ENCODE measurements at places on chromosomes 4 and X.

GRCh38 chr4:73609706-73610105, 10.5 kb downstream of the RASSF6 start:
- no peak for DNase-seq

- DNase-seq = no peak
Observed at GRCh38 chrX:17644001-17644400, 93.3 kb upstream of the SCML1 start.

DNA sequence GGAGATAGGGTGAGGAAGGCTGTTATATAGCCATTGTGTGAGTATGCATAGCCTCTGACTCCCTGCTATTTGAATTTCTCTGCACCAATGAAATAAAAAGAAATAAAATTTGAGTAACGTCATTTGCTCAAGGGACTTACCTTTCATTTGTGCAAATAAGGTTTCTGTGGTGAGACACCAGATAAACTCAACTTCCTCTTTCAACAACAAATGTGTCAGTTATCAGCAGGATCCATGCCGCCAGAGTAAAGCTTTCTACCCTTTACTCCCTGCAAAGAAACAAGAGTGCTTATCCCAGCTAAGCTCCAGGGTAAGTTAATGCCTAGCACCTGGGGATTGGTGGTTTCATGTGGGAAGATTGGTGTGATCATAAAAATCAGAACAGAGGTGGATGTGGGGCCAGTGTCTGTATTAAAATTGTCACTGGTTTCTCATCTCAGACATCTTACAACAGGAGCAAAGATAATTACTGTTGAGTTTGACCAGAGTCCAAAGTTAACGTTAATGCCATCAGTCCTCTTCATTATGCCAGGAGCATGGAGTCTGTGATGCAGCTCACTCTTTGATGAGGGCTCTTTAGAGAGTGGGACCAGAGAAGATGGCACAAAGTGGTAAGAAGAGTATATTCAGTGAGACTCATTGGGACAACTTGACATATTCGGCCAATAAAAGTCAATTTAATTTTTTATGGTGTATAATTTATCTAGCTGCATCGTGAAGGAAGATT, at the start of gene P2RY10:
Gene P2RY10 (plus strand): TSS at position 206 of the 727 bp plus-strand sequence. CDS start 15,130 bp downstream, outside the sequence.
- no peak for DNase-seq

DNA sequence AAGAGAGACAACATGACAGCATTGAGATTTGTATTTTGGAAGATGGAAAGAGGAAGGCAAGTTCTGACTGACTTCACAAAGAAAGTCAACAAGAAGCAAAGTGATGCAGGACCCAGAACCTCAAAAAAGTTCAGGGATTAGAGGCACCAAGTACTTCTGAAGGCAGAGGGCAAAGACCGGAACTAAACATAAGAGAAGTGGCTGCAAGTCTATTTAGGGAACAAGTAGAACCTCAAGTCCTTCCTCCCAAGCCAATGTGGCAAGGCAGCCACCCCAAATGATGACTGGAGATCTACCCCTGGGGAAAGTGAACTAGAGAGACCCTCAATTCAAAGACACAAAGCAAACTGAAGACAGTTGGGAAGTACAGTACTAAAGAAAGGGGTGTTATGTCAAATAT, 46.6 kb downstream of the SLC39A8 start:
- DNase-seq = no peak

GRCh38 chrX:133364196-133364595, 51.1 kb downstream of the GPC4 start:
- DNase-seq = no peak
